ENCODE measurements at places on chromosomes 3 and 15. TPM values are rescaled to one million over a fixed set of nuclear protein-coding genes. Genes with fewer than 3 reads are reported as not detected.

DNA sequence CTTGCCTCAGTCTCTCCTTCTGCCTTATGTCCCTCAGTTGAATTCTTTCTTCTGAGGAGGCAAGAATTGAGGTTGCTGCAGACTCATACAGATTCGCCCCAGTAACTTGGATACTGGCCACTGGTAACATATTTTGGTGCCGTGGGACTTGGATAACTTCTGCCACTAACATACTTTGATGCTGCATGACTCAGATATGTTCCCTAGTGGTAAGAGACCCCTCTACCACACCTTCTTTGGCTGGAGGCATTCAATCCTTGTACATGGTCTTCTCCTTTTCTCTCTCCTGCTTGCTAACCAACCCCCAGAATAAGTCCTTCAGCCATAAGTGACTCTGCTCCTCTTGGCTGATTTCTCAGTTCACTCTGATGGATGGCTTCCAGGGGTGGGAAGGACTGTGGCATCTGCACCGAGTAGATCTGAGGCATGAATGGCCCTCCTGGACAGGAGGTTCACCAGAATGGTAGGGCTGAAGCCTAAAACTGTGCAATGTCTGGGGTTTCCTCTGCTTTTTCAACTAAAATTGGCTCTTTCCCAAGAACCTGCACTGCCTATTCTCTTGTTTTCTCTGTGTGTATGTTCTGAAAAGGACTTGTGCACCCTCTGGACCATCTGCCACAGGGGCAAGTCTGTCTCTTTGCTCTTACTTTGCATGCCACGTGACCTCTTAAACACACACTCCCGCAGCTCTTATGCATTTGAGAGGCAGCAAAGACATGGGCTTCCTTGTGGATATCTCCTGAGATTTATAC is 55.5 kb upstream of the FSTL1 start:
- no peaks in the 10 kb centered on the region for H3K36me3 ChIP-seq
- peaks cover 10% of the 10 kb centered on the region for H3K4me1 ChIP-seq
- H3K4me3 ChIP-seq = no peak overlapping the region
- H3K27ac ChIP-seq = no peak overlapping the region

GRCh38 chr3:148998297-148998696 is 7.0 kb downstream of the GYG1 start:
- DNase-seq = peak; percentile 42
- peaks cover 10% of the 10 kb centered on the region for H3K36me3 ChIP-seq
- peaks cover 12% of the 10 kb centered on the region for H3K4me1 ChIP-seq
- H3K4me3 ChIP-seq = no peak overlapping the region
- no peak overlapping the region for H3K27ac ChIP-seq

- no peak overlapping the region for H3K4me3 ChIP-seq
- peaks cover 4% of the 10 kb centered on the region for H3K4me1 ChIP-seq
- H3K27ac ChIP-seq = no peak overlapping the region
- no peaks in the 10 kb centered on the region for H3K27me3 ChIP-seq
Measured at GRCh38 chr3:106617276-106617675, 748.5 kb upstream of the CBLB start.

DNA sequence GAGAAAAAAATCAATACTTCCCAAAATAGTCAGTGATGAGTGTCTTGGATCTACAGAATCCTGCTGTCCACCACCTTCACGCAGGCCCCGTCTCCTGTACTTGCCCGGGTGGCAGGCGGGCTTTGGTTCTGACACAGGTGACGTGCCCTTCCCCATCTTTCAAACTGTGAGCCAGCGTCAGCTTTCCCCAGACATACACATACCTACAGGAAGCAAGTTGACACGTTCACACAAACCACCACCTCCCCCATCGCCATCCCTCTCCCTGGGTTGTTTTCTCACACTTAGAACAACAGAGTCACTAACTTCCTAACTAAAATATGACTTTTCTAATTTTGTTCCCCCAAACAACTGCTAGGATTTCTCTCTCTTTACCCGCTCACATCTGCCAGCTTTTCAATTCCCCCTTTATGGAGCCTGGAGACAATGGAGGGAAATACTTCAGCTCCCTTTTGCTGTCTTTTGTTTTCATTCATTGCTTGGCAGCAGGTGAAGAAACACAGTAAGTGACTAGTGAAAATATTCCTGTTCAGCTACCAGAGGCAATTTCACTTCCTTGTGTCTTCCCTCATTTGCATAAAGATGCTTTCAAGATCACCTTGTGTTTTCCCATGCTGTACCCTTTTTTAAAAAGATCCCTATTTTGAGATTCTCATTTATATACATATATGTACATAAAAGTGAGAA is 248.3 kb downstream of the SLCO3A1 start:
- H3K4me3 ChIP-seq = no peak overlapping the region
- no peaks in the 10 kb centered on the region for H3K4me1 ChIP-seq
- H3K36me3 ChIP-seq = no peaks in the 10 kb centered on the region
- no peak overlapping the region for H3K27ac ChIP-seq

GRCh38 chr3:192060160-192060781 is 599.3 kb downstream of the PYDC2 start:
- H3K36me3 ChIP-seq = no peaks in the 10 kb centered on the region
- H3K27ac ChIP-seq = no peak overlapping the region
- H3K4me1 ChIP-seq = no peaks in the 10 kb centered on the region
- no peak overlapping the region for H3K4me3 ChIP-seq
- H3K27me3 ChIP-seq = no peaks in the 10 kb centered on the region

GRCh38 chr15:101188637-101189408 is 63.0 kb downstream of the CHSY1 start:
- peak; percentile 92 for DNase-seq
- H3K36me3 ChIP-seq = no peaks in the 10 kb centered on the region
- no peaks in the 10 kb centered on the region for H3K27me3 ChIP-seq
- H3K4me1 ChIP-seq = peaks cover 38% of the 10 kb centered on the region
- H3K27ac ChIP-seq = peak overlapping the region; percentile 98

- H3K4me3 ChIP-seq = no peak overlapping the region
- no peak overlapping the region for H3K27ac ChIP-seq
- H3K36me3 ChIP-seq = no peaks in the 10 kb centered on the region
Measured at GRCh38 chr3:194075088-194075615, 60.8 kb upstream of the HES1 start.

DNA sequence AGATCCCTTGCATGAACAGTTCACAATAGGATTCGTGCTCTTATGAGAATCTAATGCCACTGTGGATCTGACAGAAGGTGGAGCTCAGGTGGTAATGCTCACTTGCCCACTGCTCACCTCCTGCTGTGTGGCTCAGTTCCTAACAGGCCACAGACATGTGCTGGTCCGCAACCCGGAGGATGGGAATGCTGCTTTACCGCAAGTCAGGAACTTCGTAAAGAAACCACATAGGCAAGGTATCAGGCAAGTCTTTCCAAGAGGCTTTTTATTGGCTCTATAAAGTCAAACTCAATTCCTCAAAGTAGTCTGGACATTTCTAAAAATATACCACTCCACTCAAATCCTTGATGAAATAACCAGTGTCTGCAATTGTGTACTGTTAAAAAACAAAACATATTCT is 56.1 kb downstream of the OSTN start:
- no peak overlapping the region for H3K4me3 ChIP-seq
- no peaks in the 10 kb centered on the region for H3K27me3 ChIP-seq
- H3K36me3 ChIP-seq = no peaks in the 10 kb centered on the region
- no peak for DNase-seq

- H3K4me1 ChIP-seq = no peaks in the 10 kb centered on the region
- H3K27me3 ChIP-seq = no peaks in the 10 kb centered on the region
- DNase-seq = peak; percentile 5
- H3K27ac ChIP-seq = no peak overlapping the region
Measured at GRCh38 chr3:116614795-116615362, 94.7 kb upstream of the TUSC7 start.

GRCh38 chr3:24510030-24510648 is 15.5 kb upstream of the THRB start:
- no peak for DNase-seq
- no peaks in the 10 kb centered on the region for H3K36me3 ChIP-seq
- H3K27me3 ChIP-seq = no peaks in the 10 kb centered on the region

DNA sequence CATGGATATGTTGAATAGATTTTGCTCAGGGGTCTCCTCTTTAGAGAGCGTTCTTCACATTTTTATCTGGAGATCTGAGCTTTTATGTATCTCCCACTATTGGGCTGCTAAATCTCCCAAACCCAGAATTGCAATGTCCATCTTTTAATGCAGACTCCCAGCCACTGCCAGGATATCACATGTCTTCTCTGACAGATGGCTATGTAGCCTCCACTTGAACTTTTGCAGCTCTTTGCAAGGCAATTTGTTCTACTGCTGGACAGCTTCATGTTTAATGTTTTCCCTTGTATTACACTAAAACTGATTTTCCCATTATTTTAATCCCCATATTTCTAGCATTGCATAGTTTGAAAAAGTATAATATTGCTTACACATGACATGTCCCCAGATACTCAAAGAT is 177.2 kb downstream of the LPP start:
- H3K36me3 ChIP-seq = no peaks in the 10 kb centered on the region
- no peaks in the 10 kb centered on the region for H3K27me3 ChIP-seq
- no peak for DNase-seq
- no peaks in the 10 kb centered on the region for H3K4me1 ChIP-seq

GRCh38 chr15:90829942-90830440 is 38.4 kb upstream of the FURIN start:
- H3K27me3 ChIP-seq = no peaks in the 10 kb centered on the region
- no peak overlapping the region for H3K27ac ChIP-seq
- no peak overlapping the region for H3K4me3 ChIP-seq
- H3K36me3 ChIP-seq = no peaks in the 10 kb centered on the region
- peak; percentile 27 for DNase-seq

- no peak for DNase-seq
- H3K27me3 ChIP-seq = no peaks in the 10 kb centered on the region
- H3K36me3 ChIP-seq = peaks cover 10% of the 10 kb centered on the region
- H3K4me3 ChIP-seq = no peak overlapping the region
- H3K27ac ChIP-seq = no peak overlapping the region
Measured at GRCh38 chr15:90496791-90497190, 32.9 kb upstream of the CRTC3 start.

DNA sequence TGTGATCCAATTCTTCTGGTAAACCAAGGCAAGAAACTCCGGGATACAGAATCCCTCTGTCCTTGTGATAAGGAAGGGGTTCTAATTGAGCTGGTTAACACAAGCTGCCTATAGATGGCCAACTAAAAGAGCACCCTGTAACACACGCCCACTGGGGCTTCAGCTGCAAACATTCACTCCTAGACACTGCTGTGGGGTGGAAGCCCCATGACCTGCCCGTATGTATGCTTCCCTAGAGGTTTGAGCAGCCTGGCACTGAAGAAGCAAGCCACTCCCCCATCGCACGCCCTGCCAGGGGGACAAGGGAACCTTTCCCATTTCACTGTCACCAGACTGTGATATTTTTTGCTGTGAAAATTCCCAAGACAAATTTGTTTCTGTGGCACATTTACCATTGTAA is 516.9 kb upstream of the GOLIM4 start:
- no peak for DNase-seq
- no peaks in the 10 kb centered on the region for H3K36me3 ChIP-seq
- H3K4me1 ChIP-seq = no peaks in the 10 kb centered on the region
- H3K27me3 ChIP-seq = no peaks in the 10 kb centered on the region
- no peak overlapping the region for H3K4me3 ChIP-seq

DNA sequence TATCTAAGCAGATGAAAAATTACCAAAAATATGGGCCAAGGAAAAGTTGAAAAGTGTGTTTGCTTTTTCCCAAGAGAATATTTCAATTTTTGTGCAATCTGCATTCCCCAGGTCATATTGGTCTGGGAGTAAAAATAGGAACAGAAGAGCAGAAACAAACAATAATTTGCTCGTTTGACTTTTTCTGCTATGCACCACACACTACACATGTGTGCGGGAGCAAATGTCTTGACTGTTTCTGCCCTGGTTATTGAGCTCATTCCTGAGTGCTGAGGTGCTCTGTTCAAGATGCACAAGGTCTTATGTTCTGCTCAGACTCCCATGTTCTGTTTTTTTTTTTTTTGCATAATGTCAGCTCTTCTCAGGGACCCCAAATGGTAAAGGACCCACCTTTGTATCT is 298.0 kb upstream of the MME start:
- H3K36me3 ChIP-seq = no peaks in the 10 kb centered on the region
- H3K27me3 ChIP-seq = no peaks in the 10 kb centered on the region
- no peak overlapping the region for H3K27ac ChIP-seq
- DNase-seq = no peak
- no peaks in the 10 kb centered on the region for H3K4me1 ChIP-seq
- H3K4me3 ChIP-seq = no peak overlapping the region

IL20RB gene
- 0.51 TPM for total RNA-seq

KCNMB3 gene
- total RNA-seq = 1.5 TPM

P2RY14 gene
- not detected for total RNA-seq
